Aorta (tissue), 5 donors: ENCODE measurements at places on chromosomes 13 and 19. TPM values are rescaled to one million over a fixed set of nuclear protein-coding genes. Genes with fewer than 3 reads are reported as not detected.

ZNF560 gene
- total RNA-seq: not detected

GNG8 gene
- total RNA-seq: 3.0 TPM

SLC10A2 gene
- total RNA-seq: not detected

- H3K27me3 ChIP-seq: no peaks in the 10 kb centered on the region
- no peaks in the 10 kb centered on the region for H3K36me3 ChIP-seq
- H3K4me3 ChIP-seq: no peak overlapping the region
- no peaks in the 10 kb centered on the region for H3K4me1 ChIP-seq
- no peak for DNase-seq
- H3K27ac ChIP-seq: peak overlapping the region; percentile 62
Measured at GRCh38 chr13:21297447-21297846, 121.0 kb downstream of the MRPL57 start.

DNA sequence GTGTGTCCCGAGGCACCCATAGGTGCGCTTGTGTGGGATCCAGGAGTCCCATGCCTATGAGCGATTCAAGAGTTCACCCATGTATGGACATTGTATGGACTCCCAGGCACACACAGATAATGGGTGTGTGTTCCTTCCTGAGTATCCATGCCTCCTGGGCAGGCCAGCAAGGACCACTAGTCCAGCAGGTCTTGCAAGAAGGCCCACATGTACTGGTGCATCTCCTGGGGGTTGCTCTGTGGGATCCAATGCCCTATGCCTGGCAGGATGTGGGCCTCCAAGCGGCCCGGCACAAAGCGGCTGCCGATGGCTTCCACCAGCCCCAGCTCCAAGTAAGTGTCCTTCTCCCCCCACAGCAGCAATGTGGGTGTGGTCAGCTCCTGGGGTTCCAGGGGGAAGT lies 5.0 kb downstream of the EPHX3 start:
- H3K27ac ChIP-seq: no peak overlapping the region
- H3K4me3 ChIP-seq: no peak overlapping the region
- DNase-seq: no peak
- no peaks in the 10 kb centered on the region for H3K4me1 ChIP-seq
- no peaks in the 10 kb centered on the region for H3K27me3 ChIP-seq
- H3K36me3 ChIP-seq: no peaks in the 10 kb centered on the region
